ENCODE measurements at places on chromosomes 7 and 10.

- DNase-seq = no peak
Measured at GRCh38 chr10:128080641-128081040, 45.6 kb downstream of the MKI67 start.

- DNase-seq = no peak
Measured at GRCh38 chr10:119270762-119271366, 63.5 kb downstream of the GRK5 start.

GRCh38 chr7:519484-520390 lies at the start of gene PDGFA:
TSS of gene PDGFA (minus strand) at chr7:519846. CDS start at chr7:519001, 845 bp downstream.
- no peak for DNase-seq

DNA sequence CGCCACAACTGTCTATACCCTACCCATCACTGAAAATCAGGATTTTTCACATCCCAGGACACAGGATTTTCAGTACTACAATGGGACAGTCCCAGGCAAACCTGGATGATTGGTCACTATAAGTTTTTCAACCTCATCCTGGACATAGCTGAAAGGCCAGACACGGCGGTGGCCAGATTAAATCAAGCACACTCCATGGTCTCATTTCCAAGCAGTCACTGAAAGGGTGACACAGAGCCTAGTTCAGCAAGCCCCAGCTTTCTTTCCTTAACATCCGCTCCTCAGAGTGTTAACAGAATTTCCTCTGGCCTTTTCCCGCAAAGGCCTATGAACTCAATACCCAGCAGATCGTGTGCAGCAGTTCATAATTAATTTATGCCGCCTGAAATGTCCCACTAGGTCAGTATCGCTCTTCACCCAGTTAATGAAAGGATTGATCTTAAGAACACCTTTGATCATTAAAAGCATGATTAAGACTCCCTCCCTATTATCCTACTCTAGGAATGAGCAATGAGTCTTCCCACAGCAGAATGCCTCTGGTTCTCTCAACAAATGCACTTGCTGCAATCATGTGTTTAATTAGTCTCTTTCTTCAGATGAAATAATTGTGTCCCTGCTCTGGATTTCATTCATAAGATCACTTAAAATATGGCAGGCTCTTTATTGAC lies 104.0 kb upstream of the NANOS1 start:
- DNase-seq = no peak

- no peak for DNase-seq
Measured at GRCh38 chr10:11810313-11810766, 12.8 kb upstream of the PROSER2 start.

DNA sequence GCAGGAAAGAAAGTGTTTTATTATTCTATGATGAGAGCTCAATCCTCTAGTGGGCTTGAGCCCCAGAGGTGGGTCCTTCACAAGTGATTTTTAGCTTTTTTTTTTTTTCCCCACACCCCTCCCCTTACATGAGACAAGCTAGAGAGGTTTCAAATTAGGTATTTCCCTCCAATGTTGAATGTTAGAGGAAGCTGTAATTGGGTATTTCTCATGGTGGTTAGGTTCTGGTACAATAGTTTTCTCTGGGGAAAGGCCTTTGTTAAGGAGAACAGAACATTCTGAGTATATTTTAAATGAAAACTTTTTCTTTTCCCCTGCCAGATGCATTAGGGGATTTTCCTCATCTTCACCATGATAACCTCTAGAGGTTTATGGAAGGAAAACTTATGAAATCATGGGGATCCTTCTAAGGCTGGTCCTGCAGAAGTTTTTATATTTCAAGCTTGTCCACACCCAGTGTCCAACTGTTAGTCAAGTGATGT lies 1039.7 kb downstream of the NRG3 start:
- no peak for DNase-seq

- no peak for DNase-seq
Measured at GRCh38 chr10:10958041-10958440, 59.6 kb upstream of the CELF2 start.
